ENCODE measurements at places on chromosomes 2 and 18.

GRCh38 chr2:134098321-134098720 lies 155.6 kb upstream of the MGAT5 start:
- DNase-seq, result no peak

- DNase-seq, result peak; percentile 18
Observed at GRCh38 chr18:13452388-13452811, 233.8 kb downstream of the LDLRAD4 start.

GRCh38 chr18:3623769-3624545 lies 174.0 kb downstream of the TGIF1 start:
- peak; percentile 51 for DNase-seq

GRCh38 chr2:147623328-147623727 lies 221.5 kb upstream of the ACVR2A start:
- DNase-seq, result no peak

DNA sequence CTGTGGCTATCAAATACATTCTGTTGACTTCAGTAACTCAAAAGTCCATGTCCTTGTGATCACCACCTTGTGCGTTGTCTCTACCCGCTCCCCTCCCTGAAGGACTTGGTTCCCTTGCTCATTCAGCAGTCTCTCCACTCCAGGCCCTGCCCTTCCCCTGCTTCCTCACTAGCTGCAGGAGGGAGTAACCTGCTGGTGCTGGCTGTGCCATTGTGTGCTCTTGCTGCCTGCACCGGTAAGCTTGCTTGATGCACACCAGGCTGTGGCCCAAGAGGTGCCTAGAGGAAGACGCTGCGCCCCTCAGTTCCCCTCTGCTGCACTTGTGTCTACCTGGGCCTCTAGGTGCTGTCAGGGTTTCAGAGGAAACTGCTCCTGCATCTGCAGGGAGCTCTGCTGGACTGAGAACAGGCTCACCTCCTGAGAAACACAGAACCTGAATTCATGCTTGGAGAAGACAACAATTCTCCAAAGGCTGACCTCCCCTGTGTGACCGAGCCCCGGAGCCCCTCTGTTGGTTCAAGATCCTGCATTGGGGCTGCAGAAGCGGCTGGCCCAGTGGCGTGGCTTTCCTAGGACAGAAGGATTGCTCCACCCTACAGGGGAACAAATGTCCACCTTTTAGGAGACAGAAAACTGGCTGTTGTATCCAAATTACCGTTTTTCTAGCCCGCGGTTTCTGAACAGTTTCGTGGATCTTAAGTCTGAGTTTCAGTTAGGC lies 33.6 kb downstream of the PTPRM start:
- no peak for DNase-seq

DNA sequence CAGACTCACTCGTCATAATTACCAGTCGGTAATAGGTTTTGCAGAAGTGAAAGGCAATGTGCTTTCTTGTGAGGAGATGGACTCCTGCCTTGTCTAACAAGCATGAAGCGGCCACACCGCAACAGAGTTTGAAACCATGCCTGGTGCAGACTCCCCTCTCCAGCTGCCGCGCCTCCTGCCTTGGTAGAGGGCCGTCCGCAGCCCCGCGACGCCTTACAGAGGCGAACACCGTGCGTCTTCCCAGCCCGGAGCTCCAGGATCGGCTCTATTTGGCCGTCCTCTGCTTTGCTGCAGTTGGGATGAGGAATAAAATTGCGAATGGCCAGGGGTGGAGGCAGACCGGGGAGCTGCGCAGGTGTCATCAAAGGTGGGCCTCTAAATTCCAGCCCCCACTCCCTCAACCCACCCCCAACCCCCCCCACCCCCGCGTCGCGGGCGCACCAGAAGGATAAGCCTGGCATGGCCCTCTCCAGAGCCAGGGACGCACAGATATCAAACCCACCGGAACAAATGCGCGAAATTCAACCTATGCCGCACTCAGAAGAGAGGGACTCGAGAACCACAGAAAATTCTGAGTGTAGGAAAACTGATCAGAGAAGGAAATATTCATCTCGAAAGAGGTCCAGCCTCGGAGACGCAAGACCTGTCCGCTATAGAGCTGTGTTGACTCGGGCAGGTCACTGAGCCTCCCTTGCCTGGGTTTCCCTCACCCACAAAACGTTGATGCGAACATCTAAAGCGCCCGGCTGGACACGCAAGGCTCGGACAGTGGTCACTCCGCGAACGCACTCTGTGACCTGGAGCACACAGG lies 1.1 kb downstream of the TRABD2A start:
- peak; percentile 66 for DNase-seq

GRCh38 chr18:32907648-32908423 lies 135.0 kb upstream of the KLHL14 start:
- DNase-seq, result no peak

DNA sequence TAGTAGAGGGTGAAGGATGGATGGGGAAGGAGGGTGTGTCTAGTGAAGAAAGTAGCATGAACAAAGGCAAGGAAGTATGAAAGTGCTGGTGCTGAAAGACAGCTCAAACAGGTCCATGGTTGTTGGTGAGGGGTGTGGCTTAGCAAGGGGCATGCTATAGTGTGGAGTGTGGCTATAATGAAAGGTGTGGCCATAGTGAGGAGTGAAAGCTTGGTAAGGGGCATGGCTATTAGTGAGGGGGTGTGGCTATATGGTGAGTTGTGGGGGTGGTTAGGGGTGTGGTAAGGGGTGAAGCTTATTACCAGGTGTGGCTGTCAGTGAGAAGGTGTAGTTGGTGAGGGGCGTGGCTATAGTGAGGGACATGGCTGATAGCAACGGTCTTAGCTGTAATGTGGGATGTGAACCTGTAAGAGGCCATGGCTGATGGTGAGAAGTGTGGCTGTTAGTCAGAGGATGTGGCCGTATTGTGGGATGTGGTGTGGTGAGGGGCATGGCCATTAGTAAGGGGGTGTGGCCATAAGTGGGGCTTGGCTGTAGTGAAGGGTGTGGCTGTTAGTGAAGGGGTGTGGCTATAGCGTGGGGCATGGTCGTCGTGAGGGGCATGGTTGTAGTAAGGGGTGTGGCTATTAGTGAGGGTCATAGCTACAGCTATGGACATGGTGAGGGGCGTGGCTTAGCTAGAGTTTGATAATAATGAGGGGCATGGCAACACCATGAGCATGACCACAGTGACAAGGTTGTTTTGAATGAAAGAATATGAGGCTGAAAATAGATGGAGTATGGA lies 549.6 kb downstream of the FBXO15 start:
- DNase-seq, result no peak

GRCh38 chr2:199693861-199694260 lies 157.1 kb downstream of the FTCDNL1 start:
- DNase-seq, result no peak

GRCh38 chr18:66687635-66688034 lies 83.7 kb upstream of the CDH19 start:
- no peak for DNase-seq

GRCh38 chr2:83827618-83828017 lies 631.5 kb downstream of the SUCLG1 start:
- DNase-seq, result no peak

DNA sequence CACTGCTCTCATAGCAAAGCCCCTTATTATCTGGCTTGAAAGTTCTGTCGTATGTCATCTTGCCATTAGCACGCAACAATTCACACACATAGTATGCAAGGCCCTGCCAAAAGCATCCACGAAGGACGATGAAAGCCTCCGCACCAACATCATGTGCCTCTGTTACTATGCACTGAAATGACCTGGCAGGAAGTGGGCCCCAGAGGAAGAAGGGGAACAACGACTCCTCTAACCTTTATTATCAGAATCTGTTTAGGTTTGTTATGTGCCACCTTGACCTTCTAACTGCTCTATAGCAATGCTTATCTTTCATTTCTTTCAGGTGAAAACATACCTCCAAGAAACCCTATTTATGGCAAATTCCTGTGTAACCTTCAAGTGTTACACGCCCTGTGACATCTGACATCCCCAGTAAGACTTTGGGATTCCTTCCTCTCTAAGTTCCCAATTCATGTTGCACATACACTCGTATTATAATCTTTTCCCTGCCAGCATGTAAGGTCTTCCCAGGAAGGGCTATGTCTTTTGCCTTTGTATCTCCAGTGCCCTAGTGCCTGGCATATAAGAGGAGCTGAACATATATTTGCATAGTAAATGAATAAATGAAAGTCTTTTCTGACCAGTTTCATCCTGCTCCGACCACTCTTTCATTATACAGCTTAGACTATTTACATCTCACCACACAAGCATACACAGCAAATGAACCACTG lies 7.0 kb upstream of the NDUFV2 start:
- DNase-seq, result peak; percentile 62

DNA sequence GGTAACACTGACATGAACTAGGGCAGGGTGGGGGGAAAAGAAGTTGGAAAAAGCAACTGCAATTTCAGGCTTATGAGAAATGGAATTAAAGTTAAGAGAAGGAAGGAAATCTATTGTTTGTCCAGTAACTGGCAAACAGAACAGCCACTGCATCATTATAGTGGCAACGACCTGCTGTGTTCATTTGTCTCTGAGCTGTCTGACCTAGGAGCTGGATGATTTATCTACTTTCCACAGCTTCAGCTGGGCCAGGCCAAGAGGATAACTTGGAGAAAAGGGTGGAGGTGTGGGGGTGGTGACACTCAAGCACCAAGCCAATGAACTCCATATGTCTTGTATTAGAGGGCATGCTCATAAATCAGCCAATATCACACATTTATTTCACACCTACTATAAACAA lies 291.5 kb upstream of the KLHL29 start:
- DNase-seq, result no peak

GRCh38 chr18:76643996-76644395 lies 149.0 kb upstream of the ZNF516 start:
- DNase-seq, result no peak

- no peak for DNase-seq
Observed at GRCh38 chr2:156659694-156660093, 223.5 kb downstream of the GPD2 start.

DNA sequence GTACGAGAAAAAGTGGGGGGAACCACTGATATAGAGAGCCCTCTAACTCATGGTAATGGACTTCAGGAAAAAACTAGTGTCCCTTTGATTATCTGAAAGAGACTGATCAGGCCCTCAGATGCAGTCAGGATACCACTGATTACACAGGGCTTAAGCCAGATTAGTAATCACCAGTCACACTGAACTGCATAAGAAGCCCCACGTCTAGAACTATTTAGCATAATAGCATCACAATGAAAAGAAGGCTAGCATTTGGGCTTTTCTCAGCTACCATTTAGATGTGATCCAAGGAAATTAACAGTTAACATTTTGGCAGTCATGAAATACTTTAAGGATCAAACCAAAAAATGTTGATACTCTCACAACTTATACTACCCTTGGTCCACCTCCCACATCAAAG lies 813.1 kb upstream of the POU3F3 start:
- no peak for DNase-seq

GRCh38 chr2:236803621-236804020 lies 234.0 kb downstream of the ACKR3 start:
- no peak for DNase-seq

DNA sequence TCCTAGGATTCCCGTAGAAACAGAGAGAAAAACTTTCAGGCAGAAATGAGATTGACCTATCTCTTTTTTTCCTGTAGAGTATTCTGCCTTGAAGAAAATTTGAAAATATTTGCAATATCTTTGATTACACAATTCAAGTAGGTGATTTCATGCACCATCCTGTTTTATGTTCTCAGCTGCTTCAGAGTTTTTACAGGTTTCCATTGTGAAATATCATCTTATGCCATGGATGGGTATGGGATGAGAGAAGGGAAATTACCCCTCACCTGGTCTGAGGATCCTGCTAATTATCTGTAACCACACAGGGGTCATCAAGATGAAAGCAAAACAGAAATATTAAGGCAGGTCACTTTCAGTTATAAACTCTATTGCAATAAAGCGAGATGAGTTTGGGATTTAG lies 264.8 kb downstream of the TXNL1 start:
- DNase-seq, result no peak

DNA sequence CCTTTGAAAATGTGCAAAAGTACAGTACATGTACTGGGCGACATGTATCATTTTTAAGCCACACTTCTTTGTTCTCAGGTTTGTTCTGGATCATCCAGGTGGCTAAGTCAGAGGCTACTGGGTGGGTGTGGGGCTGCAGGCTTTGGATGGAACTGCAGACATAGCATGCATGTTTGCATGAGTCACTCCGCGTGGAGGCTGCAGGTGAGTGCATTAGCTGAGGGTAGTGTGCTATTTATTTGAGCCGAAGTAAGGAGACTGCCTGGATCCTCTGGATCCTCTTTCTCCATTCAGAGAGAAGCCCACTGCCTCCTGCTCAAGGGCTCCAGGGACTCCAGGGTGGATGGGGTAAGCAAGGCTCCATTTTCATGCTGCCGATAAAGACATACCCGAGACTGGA lies 9.4 kb upstream of the NEURL3 start:
- no peak for DNase-seq

DNA sequence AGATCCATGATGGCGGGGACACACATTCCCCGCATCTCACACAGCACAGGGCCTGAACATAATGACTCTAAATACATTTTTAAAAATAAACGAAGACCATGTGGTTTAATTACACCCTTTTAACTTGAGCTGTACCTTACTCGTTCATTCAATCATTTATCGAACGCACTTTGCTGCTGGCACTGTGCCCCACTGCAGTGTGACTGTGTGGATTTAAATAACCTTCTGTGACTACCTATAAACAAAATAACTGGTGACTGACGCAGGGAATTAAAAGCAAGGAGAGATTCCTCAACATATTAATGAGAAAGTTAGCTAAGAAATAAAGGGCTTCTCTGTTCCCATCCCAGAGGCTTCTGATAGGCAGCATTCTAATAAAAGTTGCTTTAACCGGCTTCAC lies 10.9 kb upstream of the FZD7 start:
- DNase-seq, result no peak

DNA sequence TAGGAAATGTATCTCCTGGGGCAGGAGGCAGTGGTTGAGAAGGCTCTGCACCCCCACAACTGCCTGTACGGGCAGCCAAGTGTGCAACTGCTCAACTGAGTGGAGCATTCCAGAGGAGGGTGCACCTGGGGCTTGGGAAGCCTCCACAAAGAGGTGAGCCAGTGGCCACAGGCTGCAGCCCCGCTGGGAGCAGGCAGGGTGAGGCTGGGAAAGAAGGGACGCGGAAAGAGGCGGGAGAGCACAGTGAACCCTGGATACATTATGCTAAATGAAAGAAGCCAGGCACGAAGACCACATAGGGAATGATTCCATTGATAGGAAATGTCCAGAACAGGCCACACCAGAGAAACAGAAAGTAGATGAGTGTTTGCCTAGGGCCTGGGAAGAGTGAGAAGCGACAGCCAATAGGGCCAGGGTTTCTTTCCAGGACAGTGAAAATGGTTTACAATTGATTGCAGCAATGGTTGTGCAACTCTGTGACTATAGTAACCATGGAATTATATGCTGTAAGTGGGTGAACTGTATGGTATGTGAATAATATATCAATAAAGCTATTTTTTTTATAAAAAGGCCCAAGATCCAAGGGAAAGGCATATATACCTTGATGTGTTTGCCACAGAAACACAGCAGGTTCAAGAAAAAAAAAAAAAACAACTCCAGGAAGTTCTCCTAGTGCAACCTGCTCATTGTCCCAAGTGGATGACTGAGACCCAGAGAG lies 82.4 kb downstream of the DDX1 start:
- DNase-seq, result no peak

DNA sequence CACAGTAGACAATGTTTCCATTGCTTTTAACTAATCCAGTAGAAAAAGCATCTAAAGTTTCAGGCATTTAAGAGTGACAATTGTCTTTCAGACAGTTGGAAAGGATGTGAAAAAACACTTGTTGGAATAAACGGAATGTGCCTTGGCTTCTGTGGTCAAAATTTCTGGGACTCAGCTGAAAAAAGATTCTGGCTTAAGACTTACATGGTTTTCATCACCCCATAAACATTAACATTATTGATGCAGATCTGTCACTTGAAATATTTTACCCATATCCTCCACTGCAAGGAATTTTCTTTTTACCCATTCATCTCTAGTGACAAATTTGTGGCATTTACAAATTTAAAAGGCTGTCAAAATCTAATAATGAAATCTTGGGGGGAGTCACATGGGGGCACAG lies 166.0 kb downstream of the SRBD1 start:
- no peak for DNase-seq
